ENCODE measurements at places on chromosomes 1 and 21.

DNA sequence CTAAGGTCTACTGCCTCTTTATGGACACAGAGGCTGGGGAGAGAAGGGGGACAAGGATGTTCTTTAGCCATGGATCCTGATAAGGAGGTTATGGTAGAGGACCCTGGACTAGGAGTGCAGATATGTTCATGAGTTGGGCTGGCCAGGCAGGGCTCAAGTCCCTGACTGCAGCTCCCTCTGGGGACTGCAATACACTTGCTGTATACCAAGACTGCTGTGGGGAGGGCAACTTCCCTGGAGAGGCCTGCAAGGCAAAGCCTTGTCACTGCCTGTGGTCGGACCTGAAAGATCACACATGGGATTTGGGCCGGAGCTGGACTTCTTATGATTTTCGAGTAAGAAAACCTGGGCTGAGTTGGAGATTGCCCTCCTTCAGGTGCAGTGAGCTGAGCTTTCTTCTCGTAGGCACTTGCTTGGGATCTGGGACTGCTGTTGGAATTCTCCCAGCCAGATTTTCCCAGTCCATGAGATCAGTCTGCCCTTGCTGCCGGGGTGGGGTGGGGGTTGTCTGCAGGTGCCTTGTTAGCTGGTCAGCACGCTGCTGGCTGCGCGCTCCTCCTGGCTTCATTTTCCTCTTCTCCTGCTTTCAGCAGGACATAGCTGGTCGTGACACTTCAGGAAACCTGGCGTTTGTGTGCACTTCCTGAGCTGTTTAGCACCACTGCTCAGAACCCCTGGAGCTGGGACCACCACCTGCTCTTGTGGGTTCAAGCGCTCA is 49.0 kb upstream of the KCNJ6 start:
- DNase-seq: no peak

DNA sequence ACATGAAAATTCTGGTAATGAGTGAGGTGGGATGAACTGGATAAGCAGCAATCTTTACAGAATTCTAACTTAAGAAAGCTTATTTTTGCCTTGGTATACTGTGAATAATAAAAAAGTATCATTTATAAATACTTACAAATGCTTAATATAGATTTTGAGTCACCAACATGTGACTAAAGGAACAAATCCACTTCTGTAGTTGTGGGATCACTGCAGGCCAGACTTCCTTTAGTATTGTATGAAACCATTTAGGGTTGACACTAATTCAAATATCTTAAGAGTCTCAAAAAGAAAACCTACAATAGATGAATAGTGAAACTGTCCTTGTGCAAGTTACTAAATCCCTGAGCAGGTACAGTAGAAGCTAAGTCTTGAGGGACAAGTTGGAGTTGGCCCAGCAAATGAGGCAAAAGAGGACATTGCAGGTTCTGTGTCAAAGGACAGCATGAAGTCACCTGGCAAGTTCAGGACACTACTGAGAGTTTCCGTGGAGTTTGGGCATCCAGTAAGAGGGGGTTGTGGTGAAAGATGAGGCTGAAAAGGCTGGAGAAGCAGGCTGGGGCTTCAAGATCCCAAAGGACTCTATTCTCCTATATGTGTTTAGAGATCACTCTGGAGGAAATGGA is 5.9 kb upstream of the THEM4 start:
- no peak for DNase-seq

DNA sequence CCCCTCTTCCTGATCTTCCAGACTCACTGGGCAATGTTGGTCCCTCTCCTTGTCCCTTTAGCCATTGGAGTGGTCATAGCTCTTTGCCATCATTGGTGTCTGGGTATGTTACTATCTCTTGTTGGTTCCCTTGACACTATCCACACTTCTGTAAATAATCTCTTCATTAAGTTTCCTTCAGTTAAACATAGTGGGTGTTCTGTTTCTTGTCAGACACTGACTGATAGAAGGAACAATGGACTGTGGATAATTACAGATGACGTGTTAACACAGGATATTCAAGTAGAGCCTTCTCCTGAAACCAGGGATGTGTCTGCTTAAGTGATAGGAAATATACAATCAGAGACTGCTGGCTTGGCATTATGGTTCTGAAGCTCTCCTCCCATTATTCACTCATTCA is 458.3 kb upstream of the USP24 start:
- DNase-seq: no peak

GRCh38 chr1:228827019-228827418 is 91.7 kb downstream of the RHOU start:
- no peak for DNase-seq

DNA sequence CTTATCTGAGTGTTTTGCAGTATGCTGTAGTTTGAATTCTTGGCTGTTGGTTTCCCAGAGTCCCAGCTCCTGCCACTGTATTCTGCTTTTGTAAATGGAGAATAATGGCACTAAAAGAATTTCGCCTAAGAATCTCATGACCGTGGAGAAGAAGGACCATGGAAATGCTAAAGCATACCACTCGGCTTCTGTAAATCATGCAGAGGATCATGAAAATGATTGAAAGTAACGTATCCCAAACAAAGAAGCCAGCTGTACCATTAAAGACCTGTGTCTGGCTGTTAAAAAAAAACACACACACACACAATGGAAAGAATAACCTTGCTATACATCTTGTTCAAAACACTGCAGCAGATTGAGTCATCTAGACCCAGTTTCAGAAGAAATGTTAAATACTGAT is 287.9 kb downstream of the ZNF326 start:
- no peak for DNase-seq

DNA sequence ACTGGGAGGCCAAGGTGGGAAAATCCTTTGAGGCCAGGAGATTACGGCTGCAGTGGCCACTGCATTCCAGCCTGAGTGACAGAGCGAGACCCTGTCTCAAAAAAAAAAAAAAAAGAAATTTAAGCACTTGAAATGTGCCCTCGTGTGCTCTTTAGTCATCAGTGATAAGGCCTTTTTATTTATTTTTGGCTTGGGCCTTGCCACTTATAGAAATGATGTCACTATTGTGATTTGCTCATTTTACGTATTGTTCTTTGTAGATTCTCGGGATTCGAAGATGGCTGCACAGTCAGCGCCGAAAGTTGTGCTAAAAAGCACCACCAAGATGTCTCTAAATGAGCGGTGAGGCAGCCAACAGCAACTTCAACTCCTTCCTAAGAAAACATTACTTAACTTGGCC is 2.4 kb downstream of the CHTOP start:
- DNase-seq: no peak

GRCh38 chr1:226091461-226091860 is 28.9 kb downstream of the H3-3A start:
- DNase-seq: no peak

- no peak for DNase-seq
Measured at GRCh38 chr21:45499201-45499750, 43.0 kb downstream of the SLC19A1 start.

GRCh38 chr1:150808846-150809245 is 786 bp upstream of the CTSK start:
- no peak for DNase-seq

DNA sequence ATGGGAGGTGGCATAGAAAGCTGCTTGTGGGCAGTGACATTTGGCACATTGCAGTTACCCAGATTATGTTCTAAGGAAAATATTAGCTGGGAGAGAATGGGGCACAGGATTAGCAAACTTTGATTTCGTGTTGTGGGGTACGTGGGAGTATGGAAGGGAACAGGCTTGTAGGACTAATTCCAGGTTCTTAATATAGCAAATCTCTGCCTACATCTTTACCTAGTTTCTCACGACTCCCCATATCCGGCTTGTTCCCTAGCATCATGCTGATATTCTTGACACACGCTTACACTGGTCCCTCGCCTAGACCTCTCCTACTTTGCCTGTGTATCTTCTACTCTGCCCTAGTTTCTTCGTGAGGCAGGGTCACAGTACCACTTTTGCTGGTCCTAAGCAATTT is 293.9 kb upstream of the PLXNA2 start:
- DNase-seq: no peak

GRCh38 chr1:242225767-242226573 is 227.1 kb upstream of the MAP1LC3C start:
- DNase-seq: no peak

- no peak for DNase-seq
Measured at GRCh38 chr1:26907071-26907917, 6.5 kb downstream of the NR0B2 start.

DNA sequence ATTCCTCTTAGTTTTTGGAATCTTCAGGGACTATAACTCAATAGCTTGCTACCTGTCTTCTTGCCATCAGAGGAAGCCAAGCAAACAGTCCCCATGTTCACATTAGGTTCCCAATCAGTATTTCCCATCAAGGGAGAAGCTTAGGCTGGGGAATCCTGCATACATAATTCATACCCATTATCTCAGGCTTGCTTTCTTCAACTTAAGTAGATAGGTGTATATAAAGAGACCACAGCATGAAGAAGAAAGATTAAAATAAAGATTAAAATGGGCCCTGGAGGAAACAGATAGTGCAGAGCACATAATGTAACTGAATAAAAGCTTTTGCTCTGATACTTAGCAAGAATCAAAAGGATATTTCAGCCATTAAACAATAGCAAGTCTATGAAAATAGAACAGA is 29.0 kb upstream of the KCNK1 start:
- no peak for DNase-seq

DNA sequence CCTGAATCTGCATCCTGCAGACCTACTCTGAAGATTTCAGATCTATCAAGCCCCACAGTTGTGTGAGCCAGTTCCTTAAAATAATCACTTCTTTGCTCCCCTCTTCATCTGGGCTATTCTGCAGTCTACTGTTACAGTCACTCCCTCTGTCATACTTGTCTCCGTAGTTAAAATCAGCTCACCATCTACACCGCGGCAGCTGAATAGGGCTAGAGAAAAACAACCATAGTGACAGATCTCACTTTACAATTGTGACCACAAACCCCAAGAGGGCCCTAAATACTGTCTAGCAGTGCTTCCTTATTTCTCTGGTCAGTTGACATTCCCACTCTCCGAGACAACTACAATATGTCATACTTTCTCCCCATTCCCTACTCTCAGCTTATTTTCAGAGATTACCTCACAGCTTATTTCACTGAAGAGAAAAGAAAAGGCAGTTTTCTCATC is 12.9 kb downstream of the DESI2 start:
- no peak for DNase-seq

GRCh38 chr1:234836045-234836681 is 226.2 kb upstream of the IRF2BP2 start:
- no peak for DNase-seq

- no peak for DNase-seq
Measured at GRCh38 chr1:3599816-3600215, 11.5 kb downstream of the MEGF6 start.

GRCh38 chr1:200154069-200154767 is 126.7 kb downstream of the NR5A2 start:
- no peak for DNase-seq

DNA sequence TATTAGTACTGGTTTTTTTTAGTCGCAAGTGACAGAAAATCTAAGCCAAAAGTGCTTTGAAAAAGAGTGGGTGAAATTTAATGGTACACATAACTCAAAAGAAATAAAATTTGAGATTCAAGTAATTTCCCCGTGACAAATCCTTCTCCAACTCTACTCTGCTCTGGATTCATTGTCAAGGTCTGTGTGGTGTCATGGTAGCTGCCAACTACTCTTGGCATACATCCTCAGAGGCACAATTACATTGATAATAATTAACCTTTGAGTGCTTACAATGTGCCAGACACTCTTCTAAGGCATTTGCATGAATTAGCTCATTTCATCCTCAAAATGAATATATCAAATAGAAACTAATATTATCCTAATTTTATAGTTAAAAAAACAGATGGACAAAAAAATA is 1153.9 kb upstream of the NCAM2 start:
- DNase-seq: no peak

DNA sequence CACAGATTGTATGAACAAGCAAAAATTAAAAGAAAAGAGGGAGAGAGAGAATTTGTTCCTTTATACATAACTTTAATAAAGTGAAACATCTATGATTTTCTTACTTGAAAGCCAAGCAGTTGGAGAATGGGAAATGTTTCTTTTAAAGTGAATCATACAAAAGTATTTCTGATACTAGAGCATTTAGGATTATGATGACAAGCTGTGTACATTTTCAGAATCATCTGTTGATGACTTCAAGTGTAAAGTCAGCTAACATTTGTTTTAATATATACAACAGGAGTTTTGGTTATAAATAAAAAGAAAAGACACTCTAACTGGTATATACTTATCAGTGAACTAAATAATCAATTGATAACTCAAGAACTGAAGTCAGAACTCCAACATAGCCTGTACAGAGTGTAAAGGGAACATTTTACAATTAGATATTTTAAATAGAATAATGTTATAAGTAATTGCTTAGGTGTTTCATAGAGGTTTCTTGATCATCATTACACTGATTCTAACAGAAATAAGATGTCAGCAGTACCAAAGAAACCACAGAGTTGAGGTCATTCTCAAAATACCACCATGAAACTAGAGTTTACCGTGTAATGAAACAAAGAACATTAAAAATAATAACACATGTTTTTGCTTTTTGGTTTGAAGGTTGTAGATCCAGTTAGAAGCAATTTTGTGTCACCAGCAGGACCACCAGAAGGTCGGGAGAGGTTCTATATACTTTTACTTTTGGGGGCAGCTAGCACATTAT is 103.4 kb downstream of the COL24A1 start:
- no peak for DNase-seq

- no peak for DNase-seq
Measured at GRCh38 chr1:23554481-23555269, 4.6 kb downstream of the ID3 start.

GRCh38 chr1:157485793-157486192 is 66.5 kb downstream of the FCRL5 start:
- no peak for DNase-seq

GRCh38 chr21:34590520-34590919 is 24.4 kb downstream of the RCAN1 start:
- no peak for DNase-seq

- DNase-seq: no peak
Measured at GRCh38 chr1:222754366-222755139, 17.6 kb downstream of the FAM177B start.

GRCh38 chr1:88936760-88937342 is 45.5 kb upstream of the GTF2B start:
- DNase-seq: no peak

- DNase-seq: no peak
Measured at GRCh38 chr1:86616871-86617270, 70.0 kb downstream of the CLCA4 start.

GRCh38 chr1:1858382-1859086 is 32.4 kb downstream of the GNB1 start:
- DNase-seq: no peak

DNA sequence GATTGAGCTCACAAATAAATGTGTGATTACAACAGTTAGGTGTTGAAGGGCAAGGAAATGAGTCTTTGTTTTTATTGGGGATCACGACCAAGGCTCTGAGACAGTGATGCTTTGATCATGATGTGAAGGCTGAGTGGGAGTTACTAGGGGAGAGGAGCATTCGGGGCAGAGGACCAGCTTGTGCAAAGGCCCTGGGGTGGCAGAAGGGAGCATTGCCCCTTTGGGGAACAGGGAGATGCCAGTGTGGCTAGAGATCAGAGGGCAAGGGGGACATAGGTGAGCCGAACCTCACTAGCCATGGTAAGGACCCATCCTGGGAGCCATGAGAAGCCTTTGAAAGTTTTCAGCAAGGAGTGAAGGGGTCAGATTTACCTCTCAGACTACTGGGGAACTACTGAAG is 31.1 kb downstream of the TNFRSF8 start:
- DNase-seq: no peak
